ENCODE measurements at places on chromosomes 2 and 18. TPM values are rescaled to one million over a fixed set of nuclear protein-coding genes. Genes with fewer than 3 reads are reported as not detected.

The FAM161A gene
- total RNA-seq, result 0.78 TPM

DNA sequence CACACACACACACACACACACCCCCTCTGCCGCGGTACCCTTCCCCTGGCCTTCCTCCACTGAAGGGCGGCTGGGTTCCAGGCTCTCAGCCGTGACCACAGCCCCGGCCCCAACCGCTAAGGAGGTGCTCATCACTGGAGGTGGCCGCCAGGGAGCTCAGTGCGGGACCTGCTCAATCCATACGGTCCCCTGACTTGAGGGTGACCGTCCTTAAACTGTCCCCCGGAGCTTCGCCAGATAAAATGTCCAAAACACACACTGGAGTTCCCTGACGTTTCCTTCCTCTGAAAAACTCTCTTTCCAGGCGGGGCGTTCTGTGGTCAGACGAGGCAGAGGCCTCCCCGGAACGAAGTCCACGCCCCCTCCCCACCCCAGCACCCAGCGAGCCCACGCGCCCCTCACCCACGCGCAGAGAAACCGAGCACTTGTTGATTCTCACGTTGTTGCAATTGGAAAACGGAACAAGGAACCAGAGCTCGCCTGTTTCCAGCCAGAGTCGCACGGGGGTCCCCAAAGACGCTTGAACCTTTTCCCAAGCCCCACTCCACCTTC lies 1.4 kb downstream of the MBP start:
- peak; percentile 76 for DNase-seq

DNA sequence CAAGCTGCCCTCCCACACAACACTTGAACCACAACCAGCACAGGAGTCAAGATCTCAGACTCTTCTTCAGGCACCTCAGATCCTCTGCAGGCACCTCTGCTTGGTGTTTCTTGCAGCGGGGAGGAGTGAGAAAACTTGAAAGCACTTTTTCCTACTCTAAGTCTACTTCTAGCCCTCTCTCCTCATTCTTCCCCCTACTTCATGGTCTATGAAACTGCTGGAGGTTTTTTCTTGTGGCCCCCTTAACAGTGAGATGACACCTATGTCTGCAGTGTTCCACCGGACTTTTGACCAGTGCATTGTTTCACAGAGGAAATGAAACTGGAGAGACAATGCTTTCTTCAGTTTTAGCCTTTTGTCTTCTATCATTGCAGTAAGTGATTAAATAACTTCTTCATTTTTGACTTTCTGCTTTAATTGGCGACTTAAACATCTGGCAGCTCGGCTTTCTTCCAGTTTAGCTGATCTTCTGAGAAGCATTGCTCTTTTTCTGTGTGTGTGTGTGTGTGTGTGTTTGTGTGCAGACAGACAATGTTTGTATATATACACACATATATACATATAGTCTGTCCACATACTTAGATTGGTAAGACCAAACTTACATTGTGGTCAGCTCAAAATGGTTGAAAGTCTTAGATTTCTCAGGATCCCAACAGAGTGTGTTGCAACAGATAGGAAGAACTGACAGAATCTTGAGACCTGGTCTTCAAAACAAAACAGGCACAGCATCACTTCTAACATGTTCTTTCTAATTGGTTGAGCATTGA lies 1474.0 kb upstream of the TMEFF2 start:
- DNase-seq, result no peak

DNA sequence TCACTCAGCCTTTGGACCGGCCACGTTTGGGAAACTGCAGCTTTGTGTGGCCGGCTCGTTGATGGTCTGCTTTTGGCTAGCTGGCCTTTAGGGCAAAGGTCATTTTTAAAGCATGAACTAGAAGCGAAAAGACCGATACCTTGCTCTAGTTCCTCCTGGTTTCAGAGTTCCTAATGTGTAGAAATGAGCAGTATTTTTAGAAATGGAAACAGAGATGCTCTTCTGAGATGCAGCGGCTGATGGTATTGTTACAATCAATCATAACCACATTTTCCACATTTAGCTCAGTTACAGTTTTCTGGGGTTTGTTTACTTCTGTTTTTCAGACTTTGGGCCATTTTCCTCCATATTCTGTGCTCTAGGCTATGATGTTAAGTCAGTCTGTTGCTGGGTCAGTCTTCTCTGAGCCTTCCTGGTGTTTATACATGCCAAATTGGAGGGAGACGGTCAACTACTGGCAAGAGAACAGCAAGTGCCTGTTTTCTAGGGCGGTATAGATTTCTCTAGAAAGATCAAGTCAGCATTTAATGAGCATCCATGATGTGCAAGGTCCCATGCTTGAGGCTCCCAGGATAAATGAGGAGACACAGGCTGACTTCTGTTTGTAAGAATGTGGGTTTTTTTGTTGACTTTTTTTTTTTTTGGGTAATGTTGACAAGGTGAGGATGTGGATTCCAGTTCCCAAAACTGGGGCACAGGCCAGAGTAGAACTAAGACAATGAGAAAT lies 28.0 kb downstream of the RNF144A start:
- no peak for DNase-seq

The FOXI3 gene
- total RNA-seq, result not detected

GRCh38 chr18:22330508-22330907 lies 87.2 kb downstream of the CTAGE1 start:
- DNase-seq, result no peak

The TMEM17 gene
- 1.7 TPM for total RNA-seq

The PRSS56 gene
- total RNA-seq, result 0.19 TPM

GRCh38 chr2:68577183-68577582 lies 66.2 kb upstream of the PROKR1 start:
- DNase-seq, result no peak

The MFSD2B gene
- not detected for total RNA-seq

GRCh38 chr2:105487142-105488069 lies 88.6 kb upstream of the FHL2 start:
- DNase-seq, result peak; percentile 69

- no peak for DNase-seq
Measured at GRCh38 chr2:76870011-76870410, 652.2 kb downstream of the LRRTM4 start.
